ENCODE measurements at places on chromosomes 6 and 20.

GRCh38 chr20:63072991-63073737, 66.4 kb upstream of the BHLHE23 start:
- no peak for DNase-seq

DNA sequence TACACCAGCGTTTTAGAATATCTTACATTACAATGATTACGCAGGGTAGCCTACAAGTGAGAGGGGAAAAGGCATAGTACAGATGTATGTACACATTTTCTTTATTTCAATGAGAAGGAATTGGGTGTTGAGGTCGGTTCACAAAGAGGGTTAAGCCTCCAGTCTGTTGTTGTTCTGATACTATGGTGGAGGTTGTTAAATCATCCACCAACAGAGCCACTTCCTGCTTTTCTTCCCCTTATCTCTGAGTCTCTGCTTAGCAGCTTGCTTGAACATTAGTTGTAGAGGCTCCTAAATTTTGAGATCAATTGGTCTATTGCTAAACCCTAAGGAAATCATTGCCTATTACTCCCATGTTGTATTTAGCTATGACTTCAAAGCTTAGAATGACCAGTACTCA, 7.3 kb downstream of the RGS17 start:
- DNase-seq: no peak

DNA sequence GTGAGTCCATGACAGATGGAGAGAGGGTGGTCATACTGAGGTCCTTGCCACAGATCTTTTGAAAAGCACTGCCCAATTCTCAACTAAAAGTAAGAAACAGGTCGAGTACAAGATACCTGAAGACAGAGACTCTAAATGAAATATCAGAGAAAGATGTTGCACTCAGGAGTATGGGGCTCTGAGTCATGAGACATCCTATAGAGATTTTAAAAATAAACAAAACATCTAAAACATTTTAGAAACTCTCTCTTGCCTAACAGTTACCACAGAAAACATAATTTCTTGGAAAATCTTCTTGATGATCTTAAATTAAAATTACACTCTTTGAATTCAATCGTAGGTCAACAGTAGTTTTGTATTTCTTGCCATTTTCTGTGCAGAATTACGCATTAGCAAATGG, 348.9 kb upstream of the MARCKS start:
- DNase-seq: no peak

- DNase-seq: no peak
Measured at GRCh38 chr6:119314885-119315272, 34.7 kb downstream of the MAN1A1 start.

- DNase-seq: no peak
Measured at GRCh38 chr6:15017261-15017660, 228.6 kb upstream of the JARID2 start.

DNA sequence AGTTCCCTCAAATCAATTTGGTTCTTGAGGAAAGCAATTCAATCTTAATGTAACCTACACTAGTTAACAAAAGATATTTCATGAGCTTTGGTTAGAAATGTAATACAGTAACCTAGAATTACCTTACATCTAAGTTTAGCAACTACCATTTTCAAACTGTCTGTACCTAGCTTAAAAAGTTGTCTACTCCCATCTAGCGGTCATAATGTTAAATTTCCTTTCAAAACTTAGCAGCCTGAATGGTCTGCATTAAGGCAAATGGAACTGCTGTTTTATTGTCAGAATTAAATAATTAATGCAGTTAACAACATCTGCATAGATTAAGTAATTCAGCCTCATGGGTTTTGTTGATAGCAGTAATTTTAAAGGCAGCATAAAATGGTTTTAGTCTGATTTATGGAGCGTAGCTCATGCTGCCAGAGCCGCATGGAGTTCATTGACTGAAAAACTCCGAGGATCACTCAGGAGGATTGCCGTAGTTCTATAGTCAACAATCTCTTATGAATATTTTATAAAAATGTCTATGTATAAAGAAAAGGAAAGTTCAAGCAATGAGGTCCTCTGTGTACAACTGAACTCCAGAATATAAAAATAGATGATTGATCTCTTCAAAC, 485.4 kb upstream of the MANEA start:
- DNase-seq: peak; percentile 31

- no peak for DNase-seq
Measured at GRCh38 chr20:33811776-33812151, 616 bp downstream of the CHMP4B start.

DNA sequence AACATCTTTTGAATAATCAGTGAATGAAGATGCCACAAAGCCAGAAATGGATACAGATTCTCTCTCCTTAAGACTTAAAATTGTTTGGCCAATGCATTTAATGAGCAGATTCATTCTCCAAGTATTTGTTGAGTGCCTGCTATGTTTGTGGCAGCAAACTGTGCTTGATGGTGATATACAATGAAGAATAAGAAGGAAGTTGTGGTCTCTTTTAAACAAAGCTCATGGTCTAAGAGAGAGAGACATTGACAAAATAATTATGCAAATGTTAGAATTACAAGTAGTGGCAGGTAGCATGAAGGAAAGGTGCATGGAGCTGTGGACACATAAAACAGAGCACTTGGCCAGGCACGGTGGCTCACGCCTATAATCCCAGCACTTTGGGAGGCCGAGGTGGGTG, 28.3 kb downstream of the NFATC2 start:
- no peak for DNase-seq

DNA sequence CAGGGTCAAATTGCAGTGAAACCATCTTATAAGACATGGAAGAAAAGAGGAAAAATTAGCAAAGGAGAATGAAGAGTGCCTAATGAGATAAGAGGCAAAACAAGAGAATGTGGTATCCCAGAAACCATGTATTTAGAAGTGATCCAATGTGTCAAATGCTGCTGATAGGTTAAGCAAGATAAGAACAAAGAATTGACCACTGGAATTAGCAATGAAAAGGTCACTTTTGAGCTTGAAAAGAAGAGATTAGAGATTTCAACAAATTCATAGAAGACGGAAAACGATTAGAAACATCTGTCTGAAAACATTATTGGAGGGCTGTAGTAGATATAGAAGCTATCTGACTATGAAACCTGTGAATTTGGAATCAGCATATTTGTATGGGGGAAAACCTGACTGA, 112.2 kb downstream of the AHI1 start:
- no peak for DNase-seq

GRCh38 chr6:21075986-21076385, 517.6 kb upstream of the SOX4 start:
- no peak for DNase-seq

DNA sequence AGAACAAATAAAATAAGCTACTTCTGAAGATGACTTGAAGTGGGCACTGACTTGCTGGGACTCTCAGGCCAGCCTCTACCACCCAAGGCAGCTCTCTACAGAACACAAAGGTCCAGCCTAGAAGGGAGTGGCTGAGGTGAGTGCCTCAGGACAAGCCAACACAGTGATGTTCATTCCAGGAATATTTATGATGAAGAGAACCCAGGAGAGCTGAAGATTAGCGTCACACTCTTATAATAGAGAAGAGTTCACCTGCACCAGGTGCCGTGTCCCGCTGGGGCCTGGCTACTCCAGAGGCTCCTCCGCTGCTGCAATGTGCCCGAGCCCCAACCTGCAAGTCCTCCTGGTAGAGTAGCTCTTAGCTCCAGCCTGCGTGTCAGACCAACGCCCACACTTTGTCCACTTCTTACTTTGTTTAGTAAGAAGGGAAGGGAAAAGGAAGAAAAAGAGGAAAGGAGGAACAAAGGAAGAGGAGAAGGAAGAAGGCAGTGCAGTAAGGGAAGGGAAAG, 182.4 kb upstream of the QKI start:
- DNase-seq: no peak

DNA sequence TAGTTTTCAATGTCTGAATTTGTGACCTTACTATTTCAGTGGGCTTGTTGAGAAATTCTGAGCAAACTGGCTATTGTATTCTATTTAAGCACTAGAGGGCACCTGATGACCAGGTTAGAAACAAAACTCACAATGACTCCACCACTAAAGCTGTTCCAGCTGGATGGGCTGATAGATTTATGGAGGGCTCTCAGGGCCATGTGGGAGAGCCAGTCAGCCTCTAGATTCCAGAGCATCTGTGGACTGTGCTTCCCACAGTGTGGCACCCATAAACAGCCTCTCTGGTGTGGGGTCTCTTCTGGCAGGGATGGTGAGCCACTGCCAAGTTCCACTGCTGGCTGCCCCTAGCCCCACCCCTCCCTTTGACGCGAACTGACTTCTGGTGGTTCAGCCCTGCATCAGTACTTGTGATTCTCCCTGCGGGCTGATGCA, 29.2 kb downstream of the C6orf58 start:
- peak; percentile 28 for DNase-seq

DNA sequence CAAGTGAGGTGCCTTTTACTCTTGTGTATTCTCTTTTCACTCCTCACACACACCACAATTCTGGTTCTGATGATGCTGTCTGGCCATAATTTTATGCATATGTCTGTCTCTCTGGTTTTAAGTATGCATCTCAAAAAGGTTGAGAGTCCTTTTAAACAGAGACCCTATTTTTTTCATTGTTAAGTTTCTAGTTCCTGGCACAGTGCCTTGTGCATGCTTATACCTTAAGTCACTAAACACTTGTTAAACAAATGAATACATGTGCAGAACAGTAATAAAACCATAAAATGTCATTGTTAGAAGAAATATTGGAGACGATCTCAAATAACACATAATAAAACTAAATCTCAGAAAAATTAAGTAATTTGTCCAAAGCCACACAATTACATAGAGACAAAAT, 7.9 kb downstream of the ROS1 start:
- DNase-seq: no peak

DNA sequence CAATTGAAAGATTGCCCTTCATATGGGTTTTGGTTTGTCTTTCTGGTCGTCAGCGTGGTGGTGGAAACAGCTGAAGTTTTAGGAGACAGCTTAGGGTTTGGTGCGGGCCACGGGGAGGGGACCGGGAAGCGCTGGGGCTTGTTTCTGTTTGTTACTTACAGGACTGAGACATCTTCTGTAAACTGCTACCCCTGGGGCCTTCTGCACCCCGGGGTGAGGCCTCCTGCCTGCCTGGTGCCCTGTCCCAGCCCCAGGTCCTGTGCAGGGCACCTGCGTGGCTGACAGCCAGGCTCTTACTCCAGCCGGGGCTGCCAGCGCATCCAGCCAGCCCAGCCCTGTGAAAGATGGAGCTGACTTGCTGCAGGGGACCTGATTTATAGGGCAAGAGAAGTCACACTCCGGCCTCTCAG, 22.8 kb downstream of the NPEPL1 start:
- DNase-seq: no peak

DNA sequence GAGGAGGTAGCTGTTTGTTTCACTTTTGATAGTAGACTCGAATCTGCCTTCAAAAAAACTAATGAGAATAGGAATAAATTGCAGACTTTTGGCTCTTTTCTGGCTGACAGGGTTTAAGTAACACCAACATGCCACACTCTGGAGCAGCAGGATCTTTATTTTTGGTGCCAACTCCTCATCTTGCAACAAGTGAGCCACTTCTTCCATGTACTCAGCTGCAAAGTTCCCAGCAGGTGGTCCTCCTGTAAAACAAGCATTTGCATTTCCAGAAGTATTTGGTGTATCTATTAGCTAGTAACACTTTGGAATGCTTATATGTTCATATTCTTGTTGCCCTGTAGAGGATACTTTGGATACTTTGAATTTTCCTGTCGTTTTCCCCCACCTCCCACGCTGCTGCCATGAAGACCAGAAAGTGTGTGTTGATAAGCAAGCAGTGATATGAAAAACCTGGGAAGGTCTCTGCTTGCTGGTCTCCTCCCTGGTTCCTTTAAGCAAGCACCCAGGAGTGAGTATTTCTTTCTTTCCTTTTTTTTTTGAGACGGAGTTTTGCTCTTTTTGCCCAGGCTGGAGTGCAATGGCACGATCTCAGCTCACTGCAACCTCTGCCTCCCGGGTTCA, 1.0 kb downstream of the ARMH2 start:
- no peak for DNase-seq

GRCh38 chr20:58099956-58100730, 128.3 kb downstream of the ANKRD60 start:
- no peak for DNase-seq

DNA sequence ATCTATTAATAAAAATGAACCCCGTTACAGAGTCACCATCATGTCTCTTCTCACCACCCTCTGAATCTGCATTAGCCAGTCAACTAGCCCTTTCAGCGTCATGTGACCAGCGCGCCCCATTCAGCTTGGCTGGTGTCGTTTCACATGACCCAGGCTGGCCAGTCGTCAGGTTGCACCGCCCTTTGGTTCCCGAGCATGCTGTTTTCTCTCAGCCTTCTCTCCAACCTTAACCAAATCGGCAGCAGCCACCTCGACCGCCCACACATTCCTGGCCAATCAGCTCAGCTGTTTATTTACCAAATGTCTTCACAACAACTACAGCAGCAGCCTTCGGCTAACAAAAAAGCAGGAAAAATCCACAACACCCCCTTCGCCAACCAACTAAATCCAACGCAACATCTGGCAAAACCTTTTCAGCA, 5.6 kb downstream of the SRSF3 start:
- no peak for DNase-seq

DNA sequence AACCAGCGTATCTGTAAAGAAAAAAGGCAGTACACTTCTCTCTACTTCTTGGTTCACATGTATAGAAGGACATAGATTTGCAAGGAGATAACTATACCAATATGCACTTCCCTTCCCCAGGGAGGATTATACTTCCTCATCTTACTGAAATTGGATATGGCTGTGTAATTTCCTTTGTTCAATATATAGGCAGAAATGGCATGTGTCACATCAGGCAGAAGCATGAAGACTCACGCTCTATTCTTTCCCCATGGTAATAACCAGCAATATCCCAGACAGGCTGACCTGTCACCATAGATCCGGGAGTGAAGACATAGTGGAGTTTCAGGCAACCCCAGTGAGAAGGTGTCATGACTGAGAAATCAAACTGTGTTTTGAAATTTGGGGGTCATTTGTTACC, 518.3 kb downstream of the KIF16B start:
- no peak for DNase-seq

GRCh38 chr20:59204165-59204894, 40.7 kb downstream of the ZNF831 start:
- no peak for DNase-seq

DNA sequence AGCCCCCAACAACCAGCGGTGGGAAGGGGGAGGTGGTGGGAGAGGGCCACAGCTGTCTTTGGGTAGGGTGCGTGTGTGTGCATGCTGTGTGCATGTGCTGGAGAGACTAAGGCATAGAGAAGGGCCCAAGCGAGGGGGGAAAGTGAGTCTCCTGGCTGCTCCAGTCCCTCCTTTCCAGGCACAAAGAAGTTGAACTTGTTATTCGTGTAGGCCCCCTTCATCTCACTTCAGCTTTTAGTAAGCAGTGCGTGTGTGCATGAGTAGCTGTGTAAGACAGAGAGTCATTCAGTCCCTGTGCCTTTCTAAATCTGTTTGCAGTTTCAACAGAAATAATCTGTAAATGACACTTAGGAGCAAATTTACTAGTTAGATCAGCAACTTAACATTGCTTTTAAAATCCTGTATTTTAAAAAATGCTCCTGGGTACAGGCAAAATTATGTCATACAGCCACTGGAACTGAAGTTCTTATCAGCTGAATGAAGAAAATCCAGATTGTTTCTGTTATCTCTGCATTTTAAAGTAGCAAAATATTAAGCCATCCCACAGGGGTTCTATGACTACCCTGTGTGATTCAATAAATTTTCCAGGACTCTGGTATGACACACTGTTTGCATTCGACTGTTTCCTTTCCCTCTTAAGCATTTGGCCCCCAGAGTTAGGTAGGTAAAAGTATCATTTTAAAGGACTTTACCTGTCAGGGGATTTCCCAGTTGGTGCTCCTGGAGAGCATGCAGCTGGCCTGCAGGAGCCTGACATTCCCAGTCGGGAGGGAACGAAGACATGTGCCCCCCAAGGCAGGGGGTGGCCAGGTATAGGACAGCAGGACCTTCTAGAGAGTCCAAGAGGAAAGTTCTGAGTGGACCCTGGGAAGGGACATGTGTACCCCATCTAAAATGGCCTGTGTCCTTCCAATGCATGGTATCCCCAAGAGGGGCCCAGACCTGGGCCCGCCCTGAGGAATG, 39.0 kb downstream of the MTRES1 start:
- DNase-seq: no peak

Data from NCI-H2227 treated with DMSO at 0.1 percent for 48 hours (cell line).